Large intestine (tissue), 12 donors: ENCODE measurements at places on chromosomes 16 and 17. TPM values are rescaled to one million over a fixed set of nuclear protein-coding genes. Genes with fewer than 3 reads are reported as not detected.

- no peak overlapping the region for H3K4me3 ChIP-seq
- H3K36me3 ChIP-seq, result peaks cover 3% of the 10 kb centered on the region
- H3K27me3 ChIP-seq, result no peaks in the 10 kb centered on the region
- no peaks in the 10 kb centered on the region for H3K4me1 ChIP-seq
- H3K27ac ChIP-seq, result no peak overlapping the region
Measured at GRCh38 chr17:63382826-63383225, 63.3 kb downstream of the CYB561 start.

DNA sequence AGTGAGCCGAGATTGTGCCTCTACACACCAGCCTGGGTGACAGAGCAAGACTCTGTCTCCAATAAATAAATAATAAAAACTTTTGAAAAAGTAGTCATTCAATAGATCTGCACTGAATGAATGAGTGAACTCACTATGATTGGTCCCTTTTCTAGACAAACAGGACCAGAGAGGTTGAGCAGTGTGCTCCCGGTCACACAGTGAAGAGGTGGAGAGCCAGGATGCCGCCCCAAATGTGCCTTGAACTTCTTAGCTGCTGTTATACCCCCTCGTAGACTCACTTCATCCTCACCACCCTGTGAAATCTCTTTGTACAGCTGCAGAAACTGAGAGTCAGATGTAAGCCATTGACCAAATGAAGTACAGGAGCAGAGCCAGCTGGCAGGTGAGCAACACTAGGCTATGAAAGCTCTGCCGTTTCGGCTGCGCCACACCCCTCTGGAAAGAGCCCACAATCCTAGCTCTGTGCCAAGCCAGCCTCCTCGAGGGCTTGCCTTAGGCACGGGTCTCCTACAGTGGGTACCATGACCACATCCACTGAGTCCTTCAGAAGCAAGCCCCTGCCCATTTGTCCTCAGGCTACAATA, 7.8 kb upstream of the KIAA0513 start:
- no peaks in the 10 kb centered on the region for H3K36me3 ChIP-seq
- H3K4me3 ChIP-seq, result no peak overlapping the region
- H3K27ac ChIP-seq, result no peak overlapping the region
- no peaks in the 10 kb centered on the region for H3K27me3 ChIP-seq

- no peak overlapping the region for H3K27ac ChIP-seq
- H3K36me3 ChIP-seq, result no peaks in the 10 kb centered on the region
- no peaks in the 10 kb centered on the region for H3K4me1 ChIP-seq
- DNase-seq, result no peak
- peaks cover 9% of the 10 kb centered on the region for H3K27me3 ChIP-seq
Measured at GRCh38 chr17:49583226-49583625, 7.6 kb downstream of the NXPH3 start.

GRCh38 chr17:10842658-10843057, 4.8 kb upstream of the PIRT start:
- no peak for DNase-seq
- H3K27me3 ChIP-seq, result no peaks in the 10 kb centered on the region
- no peak overlapping the region for H3K4me3 ChIP-seq
- peaks cover 16% of the 10 kb centered on the region for H3K4me1 ChIP-seq
- peak overlapping the region; percentile 87 for H3K27ac ChIP-seq

- H3K4me3 ChIP-seq, result no peak overlapping the region
- no peak for DNase-seq
- H3K27ac ChIP-seq, result no peak overlapping the region
- no peaks in the 10 kb centered on the region for H3K4me1 ChIP-seq
- no peaks in the 10 kb centered on the region for H3K36me3 ChIP-seq
Measured at GRCh38 chr16:66116163-66117002, 250.1 kb upstream of the CDH5 start.

GRCh38 chr17:27318633-27319032, 24.7 kb downstream of the WSB1 start:
- H3K4me3 ChIP-seq, result no peak overlapping the region
- H3K4me1 ChIP-seq, result peaks cover 24% of the 10 kb centered on the region
- peaks cover 44% of the 10 kb centered on the region for H3K36me3 ChIP-seq
- H3K27ac ChIP-seq, result no peak overlapping the region
- no peaks in the 10 kb centered on the region for H3K27me3 ChIP-seq

The SLC22A31 gene
- 8.8 TPM for polyA plus RNA-seq

The NGFR gene
- 20.4 TPM for polyA plus RNA-seq
